ENCODE measurements at places on chromosomes 4 and X. TPM values are rescaled to one million over a fixed set of nuclear protein-coding genes. Genes with fewer than 3 reads are reported as not detected.

The CT45A2 gene
- not detected for total RNA-seq

The HS6ST2 gene
- 0.06 TPM for total RNA-seq

The ART3 gene
- not detected for total RNA-seq

The DMP1 gene
- total RNA-seq: 0.06 TPM

The UGT2B17 gene
- not detected for total RNA-seq

The FSTL5 gene
- not detected for total RNA-seq

The L1CAM gene
- total RNA-seq: 18.2 TPM

The POU4F2 gene
- not detected for total RNA-seq

The XAGE1A gene
- total RNA-seq: 53.0 TPM

The GYPE gene
- not detected for total RNA-seq

The TCP11X2 gene
- not detected for total RNA-seq

The GABRG1 gene
- total RNA-seq: not detected

The GC gene
- not detected for total RNA-seq

The SUPT20HL2 gene
- total RNA-seq: not detected

The EXOC1L gene
- total RNA-seq: not detected

The CLNK gene
- total RNA-seq: not detected

The HTN1 gene
- not detected for total RNA-seq

The CSN1S1 gene
- not detected for total RNA-seq

The AFAP1 gene
- 17.9 TPM for total RNA-seq

The NAP1L2 gene
- total RNA-seq: 1.1 TPM

The LRAT gene
- total RNA-seq: not detected

The CYP2U1 gene
- 1.4 TPM for total RNA-seq

The VSIG4 gene
- not detected for total RNA-seq

The MAP3K15 gene
- 1.8 TPM for total RNA-seq
